Epithelial cell of esophagus (primary cell): ENCODE measurements at places on chromosomes 6 and 20.
A peak's percentile ranks its signal among the peaks of the same experiment; 100 is the strongest.

GRCh38 chr6:66128243-66128642 lies 421.2 kb upstream of the EYS start:
- no peak for DNase-seq

- no peak for DNase-seq
Observed at GRCh38 chr6:118317581-118318563, 230.2 kb upstream of the PLN start.

GRCh38 chr6:166712286-166713228 lies 85.5 kb upstream of the RPS6KA2 start:
- no peak for DNase-seq

GRCh38 chr6:4851035-4851434 lies 74.8 kb downstream of the CDYL start:
- DNase-seq = no peak

- no peak for DNase-seq
Observed at GRCh38 chr20:20498076-20498861, 130.4 kb downstream of the INSM1 start.

- DNase-seq = no peak
Observed at GRCh38 chr6:27263886-27264285, 16.4 kb downstream of the PRSS16 start.

DNA sequence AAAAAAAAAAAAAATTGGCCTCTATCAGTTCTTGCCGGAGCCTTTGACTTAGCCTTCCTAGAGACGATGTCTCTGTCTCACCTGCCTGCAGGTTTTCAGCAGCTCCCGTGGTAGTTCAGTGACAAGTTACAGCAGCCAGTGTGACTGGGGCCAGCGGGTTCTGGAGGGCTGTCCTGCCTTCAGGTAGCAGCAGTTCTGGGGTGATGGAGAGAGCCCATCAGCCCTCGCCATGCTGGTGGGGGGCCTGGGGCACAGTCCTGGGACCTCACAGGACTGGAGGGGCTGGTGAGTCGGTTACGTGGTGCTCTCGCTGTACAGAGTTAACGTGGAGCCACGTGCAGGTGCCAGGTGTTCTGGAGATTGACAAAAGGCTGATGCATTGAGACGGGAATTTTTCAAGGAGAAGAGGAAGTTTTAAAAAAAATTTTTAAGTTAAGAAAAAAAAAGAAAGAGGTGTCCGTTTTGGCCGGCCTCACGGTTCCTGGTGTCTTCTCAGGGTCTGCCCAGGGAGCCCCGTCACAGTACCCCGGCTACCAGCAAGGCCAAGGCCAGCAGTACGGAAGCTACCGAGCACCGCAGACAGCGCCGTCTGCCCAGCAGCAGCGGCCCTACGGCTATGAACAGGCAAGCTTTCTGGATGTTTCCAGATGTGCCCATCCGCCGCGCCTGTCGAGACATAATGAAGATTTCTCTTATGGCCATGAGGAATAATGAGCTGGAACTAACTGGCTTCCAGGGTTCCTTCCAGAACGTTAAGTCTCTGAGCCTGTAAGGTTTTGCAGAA lies 8.6 kb upstream of the MTG2 start:
- no peak for DNase-seq

DNA sequence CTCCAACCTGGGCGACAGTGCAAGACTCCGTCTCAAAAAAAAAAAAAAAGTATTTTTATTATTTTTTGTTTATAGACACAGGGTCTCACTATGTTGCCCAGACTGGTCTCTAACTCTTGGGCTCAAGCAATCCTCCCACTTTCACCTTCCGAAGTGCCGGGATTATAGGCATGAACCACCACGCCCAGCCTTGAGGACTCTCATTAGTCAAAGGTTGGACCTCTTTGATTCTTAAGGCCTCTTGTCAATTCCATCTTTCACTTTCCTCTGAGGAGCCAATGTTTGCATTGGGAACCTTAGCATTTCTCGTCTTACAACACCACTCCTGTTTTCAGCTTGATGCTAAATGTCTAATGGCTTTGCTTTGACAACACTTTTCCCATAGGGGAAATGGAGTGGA lies 16.1 kb upstream of the CDK19 start:
- DNase-seq = no peak

DNA sequence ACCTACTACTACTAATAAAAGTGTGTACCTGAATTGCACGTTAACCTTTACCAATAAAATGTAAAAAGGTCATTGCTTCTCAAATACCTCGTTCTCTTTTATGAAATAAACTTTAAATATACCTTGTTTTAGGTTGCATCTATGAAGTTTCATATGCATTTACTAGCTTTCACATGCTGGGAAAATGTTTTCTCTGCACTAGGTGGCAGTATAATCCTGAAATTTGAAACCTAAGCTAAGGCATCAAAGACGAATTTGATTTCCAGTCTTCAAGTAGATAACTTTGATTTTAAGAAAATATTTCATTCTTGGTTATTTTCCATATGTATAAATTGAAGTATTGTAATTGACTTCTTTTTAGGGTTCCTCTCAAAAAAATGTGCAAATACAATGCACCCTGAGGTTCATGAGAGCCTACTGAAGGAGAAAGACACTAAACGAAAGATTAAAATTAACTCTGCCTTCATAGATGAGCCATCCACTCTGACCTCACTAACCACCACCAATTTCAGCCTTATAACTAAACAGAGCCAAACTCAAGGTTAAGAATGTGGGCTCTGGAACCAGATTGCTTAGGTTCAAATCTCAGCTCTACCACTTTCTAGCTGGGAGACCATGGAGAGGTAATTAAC lies 7.3 kb upstream of the COL9A1 start:
- peak; percentile 69 for DNase-seq

DNA sequence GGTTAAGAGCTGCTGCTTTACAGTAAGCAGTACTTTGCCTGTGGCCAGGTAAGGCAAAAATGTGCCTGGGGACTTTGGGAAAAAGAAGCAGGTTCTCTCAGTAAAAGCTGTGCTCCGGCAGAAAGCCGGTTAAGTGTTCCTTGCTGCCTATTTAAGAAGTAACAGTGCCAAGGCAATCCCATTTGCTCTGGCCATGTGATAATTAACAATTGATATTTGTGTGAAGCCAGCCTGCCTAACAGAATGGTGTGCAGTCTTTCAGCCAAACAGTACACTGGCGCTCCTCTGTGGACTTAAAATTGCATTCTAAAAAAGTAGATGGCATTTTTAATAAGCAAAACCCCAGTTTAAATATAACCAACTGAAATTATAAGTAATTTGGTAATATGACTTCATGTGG lies 430.3 kb downstream of the PLCB1 start:
- no peak for DNase-seq

DNA sequence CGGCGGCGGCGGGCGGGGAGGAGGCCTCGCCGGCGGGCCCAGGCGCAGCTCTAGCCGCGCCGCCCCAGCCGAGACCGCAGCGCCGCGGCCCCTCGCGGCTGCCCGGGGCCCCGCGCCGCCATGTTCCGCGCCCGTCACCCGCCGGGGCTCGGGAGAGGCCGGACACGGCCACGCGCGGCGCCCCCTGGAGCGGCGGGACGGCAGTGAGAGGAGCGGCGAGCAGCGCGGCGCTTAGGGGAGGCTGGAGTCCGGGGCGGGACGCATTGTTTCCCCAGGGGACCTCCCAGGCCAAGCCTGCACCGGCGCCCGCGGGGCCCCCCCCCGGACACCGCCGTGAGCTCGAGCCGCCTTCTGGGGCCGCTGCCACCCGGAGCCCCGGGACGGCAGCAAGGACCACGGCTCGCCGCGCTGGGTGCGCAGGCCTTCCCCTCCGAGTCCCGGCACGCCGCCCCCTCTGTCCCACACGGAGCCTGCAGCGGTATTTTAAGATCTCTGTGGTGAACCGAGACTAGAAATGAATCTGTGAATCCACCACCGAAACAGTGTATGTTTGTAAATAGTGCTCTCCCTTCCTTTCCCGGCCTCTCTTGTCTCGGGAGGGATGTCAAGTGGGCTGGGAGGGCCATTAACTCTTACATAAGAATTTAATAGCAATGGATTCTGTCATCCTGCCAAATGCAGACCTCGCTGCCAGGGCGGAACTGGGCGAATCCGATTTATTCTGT lies 424 bp upstream of the KIF13A start:
- peak; percentile 54 for DNase-seq

- DNase-seq = no peak
Observed at GRCh38 chr6:33164665-33165373, 27.4 kb downstream of the COL11A2 start.

GRCh38 chr20:3238616-3239025 lies 369 bp downstream of the SLC4A11 start:
- DNase-seq = peak; percentile 62

GRCh38 chr6:166621114-166621540 lies 5.9 kb downstream of the RPS6KA2 start:
- peak; percentile 33 for DNase-seq

DNA sequence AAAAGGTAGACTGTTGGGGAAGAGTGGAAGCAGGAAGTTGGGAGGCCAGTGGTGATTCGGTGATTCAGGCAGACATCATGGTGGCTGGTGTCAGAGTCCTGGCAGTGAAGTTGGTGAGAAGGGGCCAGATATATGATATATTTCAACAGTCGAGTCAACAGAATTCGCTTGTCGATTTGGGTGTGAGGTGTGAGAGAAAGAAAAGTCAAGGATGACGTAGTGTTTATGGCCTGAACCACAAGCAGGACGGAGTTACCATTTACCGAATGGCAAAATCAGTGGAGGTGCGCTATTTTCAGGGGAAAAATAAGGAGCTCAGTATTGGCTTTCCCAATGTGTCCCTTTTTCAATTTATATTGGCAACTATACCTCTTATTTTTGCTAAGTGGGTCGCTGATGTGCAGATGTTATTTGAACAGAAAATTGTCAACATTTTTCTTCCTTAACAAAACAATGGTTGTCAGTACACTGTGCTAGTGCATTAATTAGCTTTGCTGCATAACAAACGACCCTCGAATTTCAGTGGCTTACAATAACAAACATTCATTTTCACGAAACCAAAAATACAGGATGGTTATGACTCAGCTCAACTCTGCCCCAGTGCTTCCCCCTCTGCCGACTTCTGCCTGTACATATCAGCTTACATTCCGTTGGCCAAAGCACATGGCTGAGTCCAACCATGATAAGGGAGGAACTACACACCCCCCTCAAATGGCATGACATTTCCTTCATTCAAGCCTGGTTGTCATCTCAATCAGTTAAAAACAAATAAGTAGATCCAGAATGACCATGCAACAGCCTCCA lies 255.0 kb upstream of the ZFP64 start:
- DNase-seq = no peak

DNA sequence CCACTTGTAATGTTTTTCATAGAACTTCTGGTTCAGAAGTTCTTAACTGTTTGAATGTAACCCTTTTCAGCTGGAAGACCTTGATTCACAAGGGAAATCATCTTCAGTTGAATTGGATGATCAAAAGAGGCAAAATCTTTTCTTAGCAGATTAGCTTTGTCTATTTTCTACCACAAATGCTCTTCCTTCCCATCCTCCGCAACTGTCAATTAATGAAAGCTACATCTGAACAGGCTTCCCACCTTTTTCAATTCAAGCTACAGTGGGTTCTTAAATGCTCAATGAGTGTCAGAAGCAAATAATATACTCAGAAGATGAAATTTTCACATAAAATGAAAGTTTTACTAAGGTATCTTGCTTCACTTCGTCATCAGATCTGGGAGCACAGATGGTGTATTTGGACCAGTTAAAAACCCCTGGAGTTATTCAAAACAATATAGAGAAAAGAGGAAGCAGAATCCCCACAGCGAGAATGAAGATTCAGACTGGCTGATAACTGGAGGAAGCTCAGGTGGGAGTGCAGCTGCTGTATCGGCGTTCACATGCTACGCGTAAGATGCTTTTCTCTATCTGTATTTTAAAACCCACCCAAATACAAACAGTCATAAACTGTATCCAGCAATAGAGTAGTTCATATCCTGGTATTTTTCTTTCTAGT lies 19.4 kb downstream of the QRSL1 start:
- DNase-seq = no peak

DNA sequence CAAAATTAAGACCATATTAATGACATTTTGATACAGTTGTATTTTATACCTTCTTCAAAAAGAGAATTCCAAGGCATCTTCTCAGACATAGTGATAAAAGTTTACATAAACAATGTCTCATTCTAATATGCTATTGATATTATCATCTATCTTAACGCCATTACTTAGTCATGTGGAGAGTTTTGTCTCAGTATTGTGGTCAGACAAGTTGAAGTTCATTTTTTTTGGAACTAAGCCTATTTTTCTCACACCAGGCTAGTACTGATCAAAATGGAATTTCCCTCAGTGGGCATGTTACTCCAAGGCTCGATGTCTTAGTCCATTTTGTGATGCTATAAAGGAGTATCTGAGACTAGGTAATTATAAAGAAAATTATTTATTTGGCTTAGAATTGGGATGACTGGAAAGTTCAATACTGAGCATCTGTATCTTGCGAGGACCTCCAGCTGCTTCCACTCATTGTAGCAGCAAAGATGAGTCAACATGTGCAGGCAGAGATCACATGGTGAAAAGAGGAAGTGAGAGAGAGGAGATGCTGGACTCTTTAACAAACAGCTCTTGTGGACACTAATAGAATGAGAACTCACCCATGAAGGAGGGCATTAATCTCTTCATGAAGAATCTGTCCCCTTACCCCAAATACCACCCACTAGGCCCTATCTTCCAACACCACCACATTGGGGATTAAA lies 825.5 kb upstream of the MANEA start:
- DNase-seq = peak; percentile 26

- no peak for DNase-seq
Observed at GRCh38 chr6:158662607-158662953, 12.7 kb downstream of the SYTL3 start.

DNA sequence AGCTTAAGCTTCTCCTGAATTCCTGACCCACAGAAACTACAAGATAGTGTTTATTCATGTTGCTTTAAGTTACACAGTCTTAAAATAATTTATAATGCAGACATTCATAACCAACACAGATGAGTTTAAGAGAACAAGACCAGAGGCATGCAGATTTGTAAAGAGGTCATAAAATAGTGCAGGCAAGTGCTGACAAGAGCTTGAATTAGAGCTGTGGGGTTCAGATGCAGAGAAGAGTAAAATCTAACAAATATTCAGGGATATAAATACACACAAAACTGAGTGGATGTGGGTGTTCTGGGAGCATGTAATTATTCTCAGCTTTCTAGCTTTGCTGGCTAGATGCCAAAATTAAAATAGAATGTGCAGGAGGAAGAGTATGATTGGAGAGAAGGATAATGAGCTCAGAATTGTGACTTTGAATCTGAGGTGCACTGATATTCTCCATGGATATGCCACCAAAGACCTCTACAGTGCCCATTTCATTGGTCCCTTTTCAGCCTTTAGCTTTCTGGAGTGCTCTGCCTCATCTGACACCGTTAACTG lies 291.9 kb upstream of the SGK1 start:
- DNase-seq = no peak

GRCh38 chr6:90413867-90414266 lies 117.2 kb upstream of the BACH2 start:
- peak; percentile 18 for DNase-seq

- no peak for DNase-seq
Observed at GRCh38 chr20:13913131-13913530, 77.3 kb downstream of the SEL1L2 start.

GRCh38 chr20:2136275-2136674 lies 34.6 kb downstream of the STK35 start:
- DNase-seq = no peak

GRCh38 chr6:56962441-56962840 lies 7.5 kb downstream of the BEND6 start:
- no peak for DNase-seq

- DNase-seq = no peak
Observed at GRCh38 chr6:161356167-161356854, 82.5 kb upstream of the AGPAT4 start.
